ENCODE measurements at places on chromosomes 12 and 14.

- no peak for DNase-seq
Observed at GRCh38 chr12:131142891-131143657, 189.4 kb downstream of the ADGRD1 start.

GRCh38 chr12:125032466-125033152 is 32.6 kb upstream of the AACS start:
- DNase-seq = no peak

DNA sequence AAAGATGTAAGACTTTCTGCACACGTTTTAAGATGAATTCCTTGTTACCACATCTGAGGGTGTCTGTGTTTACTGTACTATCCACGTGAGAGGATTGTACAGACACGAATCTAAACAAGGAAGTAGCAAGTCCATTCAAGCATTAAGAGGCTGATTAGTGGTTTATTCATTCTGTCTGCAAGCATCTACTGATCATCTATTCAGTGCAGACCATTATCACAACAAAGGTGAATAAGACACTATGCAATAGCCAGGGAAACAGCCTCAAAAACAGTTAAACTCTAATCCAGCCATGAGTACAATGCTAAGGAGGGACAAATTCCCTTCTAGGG is 111.6 kb upstream of the PZP start:
- no peak for DNase-seq

GRCh38 chr14:28987516-28987915 is 220.9 kb downstream of the FOXG1 start:
- DNase-seq = no peak

DNA sequence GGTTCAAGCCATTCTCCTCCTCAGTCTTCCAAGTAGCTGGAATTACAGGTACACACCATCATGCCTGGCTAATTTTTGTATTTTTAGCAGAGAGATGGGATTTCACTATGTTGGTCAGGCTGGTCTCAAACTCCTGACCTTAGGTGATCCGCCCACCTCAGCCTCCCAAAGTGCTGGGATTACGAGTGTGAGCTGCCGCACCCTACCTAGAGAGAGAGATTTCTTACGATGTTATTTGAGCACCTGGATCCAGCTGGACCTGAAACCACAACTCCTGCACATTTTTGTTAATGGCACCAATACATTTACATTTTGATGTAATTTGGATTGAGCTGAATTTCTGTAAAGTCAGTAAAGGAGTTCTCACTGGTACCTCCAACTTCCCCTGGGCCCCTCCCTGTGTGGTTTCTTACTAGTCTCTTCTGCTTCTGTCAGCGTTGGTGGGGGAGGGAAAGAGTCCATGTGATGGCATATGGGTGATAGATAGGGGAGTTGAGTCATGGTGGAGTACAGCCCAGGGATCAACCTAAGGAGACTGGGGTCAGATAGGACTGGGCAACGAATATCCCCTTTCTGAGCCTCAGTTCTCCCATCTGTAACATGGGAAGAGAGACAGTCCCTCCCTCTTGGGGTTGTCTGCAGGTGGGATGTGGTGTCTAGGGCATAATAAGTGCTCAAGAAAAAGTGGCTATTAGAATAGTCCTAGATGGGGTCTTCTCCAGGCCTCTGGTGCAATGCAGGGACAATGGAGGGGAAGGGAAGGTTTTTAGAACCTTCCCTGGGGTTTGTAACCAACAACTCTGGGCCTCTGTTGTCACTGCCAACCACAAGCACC is 83.3 kb upstream of the MED13L start:
- DNase-seq = no peak

- no peak for DNase-seq
Observed at GRCh38 chr14:54686219-54686870, 119.4 kb downstream of the SAMD4A start.

- no peak for DNase-seq
Observed at GRCh38 chr12:115320967-115321366, 637.0 kb upstream of the TBX3 start.

DNA sequence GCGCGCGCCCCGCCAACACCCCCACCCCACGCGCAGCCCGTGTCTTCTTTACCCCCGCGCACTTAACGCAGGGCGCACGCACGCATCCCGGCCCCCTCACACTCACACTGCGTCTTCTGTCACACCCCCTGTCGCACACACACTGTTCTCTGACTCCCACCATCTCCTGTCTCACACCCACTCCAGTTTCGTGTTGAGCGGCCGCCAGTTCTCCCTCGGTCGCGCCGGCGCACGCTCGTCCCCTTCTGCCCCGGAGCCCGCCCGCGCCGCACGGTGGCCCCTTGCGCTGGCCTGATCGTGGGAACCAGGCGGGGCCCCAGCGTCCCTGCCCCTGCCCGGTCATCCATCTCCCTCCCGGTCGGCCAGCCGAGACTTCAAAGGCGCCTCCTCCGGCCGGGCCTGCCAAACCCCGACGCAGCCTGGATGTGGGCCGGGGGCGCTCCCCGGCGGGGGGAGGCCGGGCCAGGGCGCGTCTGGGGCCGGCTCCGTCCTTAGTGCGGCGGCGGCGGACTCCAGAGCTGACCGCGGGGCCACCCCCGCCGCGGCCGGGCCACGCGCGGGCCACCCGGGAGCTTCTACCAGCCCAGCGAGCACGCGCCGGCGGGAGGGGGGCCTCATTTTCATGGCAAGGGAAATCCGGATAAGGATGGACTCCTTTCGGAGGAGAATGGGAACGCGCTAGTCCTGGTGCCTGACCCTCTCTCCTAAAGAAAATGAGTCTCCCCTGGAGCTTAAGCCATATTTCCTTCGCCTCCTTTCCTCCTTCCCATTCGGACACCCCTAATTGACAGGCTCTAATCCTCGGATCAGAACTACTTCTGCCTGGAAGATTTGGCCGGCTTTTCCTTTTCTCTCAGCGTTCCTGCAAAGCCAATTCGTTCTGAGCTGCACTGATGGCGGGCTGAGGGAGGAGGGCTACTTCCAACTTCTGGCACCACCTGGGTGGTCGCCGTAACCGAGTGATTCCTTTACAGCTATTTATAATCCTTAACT is 82.0 kb upstream of the HMGA2 start:
- no peak for DNase-seq

DNA sequence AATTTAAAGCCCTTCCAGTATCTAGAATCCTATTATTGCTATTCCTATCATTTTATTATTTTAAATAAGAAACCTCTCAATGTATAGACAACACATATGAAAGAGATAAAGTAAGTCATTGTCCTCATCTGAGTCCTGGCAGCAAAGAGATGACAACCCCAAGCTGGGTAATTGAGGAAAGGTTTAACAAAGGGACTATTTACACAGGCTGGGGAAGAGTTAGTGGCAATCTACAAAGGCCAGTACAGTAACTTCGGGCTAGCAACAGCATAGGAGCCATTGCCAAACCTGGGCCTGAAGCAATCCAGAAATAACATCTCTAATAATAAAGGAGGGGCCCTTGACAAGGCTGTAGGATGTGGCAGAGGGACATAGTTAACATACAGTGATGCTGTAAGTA is 11.2 kb downstream of the PDE6H start:
- no peak for DNase-seq

DNA sequence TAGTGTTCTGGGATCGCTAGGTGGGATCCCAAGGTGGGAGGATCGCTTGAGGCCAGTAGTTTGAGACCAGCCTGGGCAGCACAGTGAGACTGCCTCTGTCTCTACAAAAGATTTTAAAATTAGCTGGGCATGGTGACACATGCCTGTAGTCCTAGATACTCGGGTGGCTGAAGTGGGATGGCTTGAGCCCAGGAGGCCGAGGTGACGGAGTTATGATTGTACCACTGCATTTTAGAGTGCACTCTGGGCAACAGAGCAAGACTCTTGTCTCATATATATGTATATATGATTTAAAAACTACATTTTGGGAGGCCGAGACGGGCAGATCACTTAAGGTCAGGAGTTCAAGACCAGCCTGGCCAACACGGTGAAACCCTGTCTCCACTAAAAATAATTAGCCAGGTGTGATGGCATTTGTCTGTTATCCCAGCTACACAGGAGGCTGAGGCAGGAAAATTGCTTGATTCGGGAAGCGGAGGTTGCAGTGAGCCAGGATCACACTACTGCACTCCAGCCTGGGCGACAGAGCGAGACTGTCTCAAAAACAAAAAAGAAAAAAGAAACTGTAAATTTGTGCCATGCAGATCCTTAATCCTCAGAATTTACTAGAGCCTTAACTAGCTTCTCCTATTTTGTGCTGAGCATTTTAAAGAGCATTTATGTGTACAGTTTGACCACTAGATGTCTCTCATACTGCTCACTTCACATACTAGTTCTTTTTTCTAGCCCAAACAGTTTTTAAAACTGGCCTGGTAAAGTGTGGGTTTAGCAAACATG is 114.8 kb downstream of the MON2 start:
- no peak for DNase-seq

GRCh38 chr12:121279071-121279375 is 17.5 kb downstream of the CAMKK2 start:
- DNase-seq = no peak

- no peak for DNase-seq
Observed at GRCh38 chr14:61491876-61492434, 170.6 kb downstream of the PRKCH start.

GRCh38 chr12:79534029-79534867 is 156.5 kb downstream of the PAWR start:
- no peak for DNase-seq

DNA sequence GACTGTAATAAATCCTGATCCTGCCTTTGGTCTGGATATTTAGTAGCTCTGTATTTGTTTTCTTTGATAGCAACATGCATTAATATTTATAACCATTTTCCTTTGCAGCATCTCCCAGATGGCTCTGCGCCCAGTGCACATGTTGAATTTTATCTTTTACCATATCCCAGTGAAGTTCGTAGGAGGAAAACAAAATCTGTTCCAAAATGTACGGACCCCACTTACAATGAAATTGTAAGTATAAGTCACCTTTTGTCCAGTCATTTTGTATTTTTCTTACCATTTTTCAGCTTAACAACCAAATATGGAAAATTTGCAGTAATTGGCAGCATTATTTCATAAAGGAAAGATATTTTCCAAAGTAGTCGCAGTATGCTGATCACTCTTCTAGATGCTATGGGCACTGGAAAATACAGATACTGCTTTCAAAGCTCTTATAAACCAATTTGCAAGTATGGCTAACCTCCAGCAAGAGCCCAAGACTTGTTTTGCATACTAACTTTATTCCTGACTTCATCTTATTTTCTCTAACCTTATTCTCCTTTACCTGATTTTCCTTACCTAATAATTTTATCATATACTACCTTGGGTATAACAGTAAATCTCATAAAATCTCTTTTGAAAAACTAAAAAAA is 97.4 kb downstream of the PLCZ1 start:
- no peak for DNase-seq

DNA sequence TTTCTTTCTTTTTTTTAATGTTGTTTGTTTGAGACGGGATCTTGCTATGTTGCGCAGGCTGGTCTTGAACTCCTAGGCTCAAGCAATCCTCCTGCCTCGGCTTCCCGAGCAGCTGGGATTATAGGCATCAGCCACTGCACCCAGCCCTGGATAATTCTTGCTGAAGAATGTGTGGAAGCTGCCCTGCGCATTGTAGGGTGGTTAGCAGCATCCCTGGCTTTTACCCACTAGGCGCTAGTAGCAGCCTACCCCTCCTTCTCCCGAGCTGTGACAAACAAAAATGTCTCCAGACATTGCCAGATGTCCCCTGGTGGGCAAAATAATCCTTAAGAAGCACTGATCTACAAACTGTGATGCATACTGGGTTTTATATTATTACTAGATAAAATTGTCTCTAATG is 6.6 kb downstream of the DCAF4 start:
- no peak for DNase-seq

- peak; percentile 9 for DNase-seq
Observed at GRCh38 chr14:102088012-102088792, 1.4 kb upstream of the HSP90AA1 start.

GRCh38 chr14:99875836-99876235 is 82.6 kb downstream of the EML1 start:
- DNase-seq = no peak

DNA sequence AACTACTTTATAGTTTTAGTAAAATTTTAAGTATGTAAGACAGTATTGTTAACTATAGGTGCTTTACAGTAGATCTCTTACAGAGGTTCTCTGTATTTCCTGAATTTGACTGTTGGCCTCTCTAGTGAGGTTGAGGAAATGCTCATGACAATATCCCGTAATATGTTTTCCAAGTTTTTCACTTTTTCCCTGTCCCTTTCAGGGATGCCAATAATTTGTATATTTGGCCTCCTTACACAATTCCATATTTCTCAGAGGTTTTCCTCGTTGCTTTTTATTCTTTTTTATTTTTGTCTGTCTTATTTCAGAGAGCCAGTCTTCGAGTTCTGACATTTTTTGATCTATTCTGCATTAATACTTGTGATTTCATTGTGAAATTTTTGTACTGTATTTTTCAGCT is 233.7 kb upstream of the PDE3A start:
- no peak for DNase-seq

GRCh38 chr12:11795913-11796459 is 146.5 kb downstream of the ETV6 start:
- DNase-seq = no peak

DNA sequence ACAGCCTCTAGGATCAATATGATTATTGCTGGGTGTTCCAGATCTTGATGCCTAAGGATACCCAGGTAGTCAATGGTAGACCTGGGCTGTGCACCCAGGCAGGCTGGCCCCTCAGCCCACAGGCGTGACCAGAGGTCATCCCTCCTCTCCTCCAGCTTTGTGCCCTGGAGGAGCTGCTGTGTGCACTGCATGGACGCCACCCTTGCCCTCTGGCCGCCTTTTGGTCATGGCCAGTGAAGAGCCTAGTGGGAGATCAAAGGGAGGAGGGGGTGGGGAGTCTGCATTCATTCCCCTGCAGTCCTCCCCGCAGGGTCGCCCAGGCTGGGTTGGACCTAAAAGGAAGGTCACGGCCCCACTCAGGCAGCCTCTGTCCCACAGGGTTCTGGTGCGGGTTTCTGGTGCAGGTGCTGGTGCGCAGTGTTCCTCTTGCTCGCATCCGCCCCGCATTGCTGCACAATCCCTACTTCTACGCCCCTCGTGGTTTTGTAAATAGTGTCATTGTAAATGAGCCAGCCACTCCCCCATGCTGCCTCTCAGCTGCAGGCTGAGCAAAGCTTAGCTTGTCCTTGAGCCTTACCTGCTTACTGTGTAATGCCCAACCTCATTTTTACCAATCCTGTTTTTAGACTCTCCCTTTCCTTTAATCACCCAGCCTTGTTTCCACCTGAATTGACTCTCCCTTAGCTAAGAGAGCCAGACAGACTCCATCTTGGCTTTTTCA is 55.3 kb downstream of the PSMA6 start:
- no peak for DNase-seq

DNA sequence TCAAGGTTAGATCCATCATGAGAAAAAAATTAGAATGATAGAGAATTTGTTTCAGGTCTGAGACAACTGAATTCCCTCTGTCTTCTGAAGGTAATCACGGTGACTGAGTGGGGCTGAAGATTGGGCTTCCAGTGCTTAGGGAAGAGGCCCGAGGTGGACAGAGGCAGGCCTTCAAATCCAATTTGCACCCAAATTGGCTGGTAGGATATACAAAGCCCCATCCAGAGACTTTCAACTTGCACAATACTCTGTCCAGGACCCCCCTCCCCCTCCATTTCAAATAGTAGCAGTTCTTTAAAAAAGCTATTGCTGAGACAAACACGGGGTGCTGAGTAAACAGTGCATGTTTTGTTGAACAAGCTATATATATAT is 3.6 kb upstream of the FOXG1 start:
- no peak for DNase-seq

- no peak for DNase-seq
Observed at GRCh38 chr12:71846322-71846940, 6.9 kb downstream of the TBC1D15 start.

GRCh38 chr12:51070004-51070403 is 13.4 kb downstream of the CSRNP2 start:
- no peak for DNase-seq

GRCh38 chr12:3003357-3003992 is 44.3 kb downstream of the TEAD4 start:
- no peak for DNase-seq

Measured in T follicular helper cell (primary cell).